ENCODE measurements at places on chromosomes 4 and X. TPM values are rescaled to one million over a fixed set of nuclear protein-coding genes. Genes with fewer than 3 reads are reported as not detected.

Gene C1QTNF7
- not detected for total RNA-seq

Gene ZMAT1
- 0.57 TPM for total RNA-seq

DNA sequence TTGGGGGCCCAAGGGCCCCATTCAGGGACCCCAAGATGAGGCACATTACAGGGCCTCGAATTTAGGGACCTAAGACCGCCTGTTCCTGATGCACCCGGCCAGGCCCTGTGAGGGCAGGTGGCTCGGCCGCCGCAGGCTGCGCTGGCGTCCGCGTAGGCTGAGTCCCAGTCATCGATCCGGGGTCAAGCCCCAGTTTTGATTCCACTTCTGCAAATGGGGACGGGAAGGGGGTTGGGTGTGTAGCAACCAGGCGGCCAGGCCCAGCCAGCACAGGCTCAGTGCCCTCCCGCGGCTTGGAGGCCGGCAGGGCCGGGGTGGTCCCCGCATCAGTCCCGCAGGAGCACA is 327 bp downstream of the PNPLA4 start:
- DNase-seq: no peak
- peak overlapping the region; percentile 89 for H3K4me3 ChIP-seq
- H3K36me3 ChIP-seq: peaks cover 4% of the 10 kb centered on the region
- H3K4me1 ChIP-seq: peaks cover 5% of the 10 kb centered on the region

Gene SFRP2
- not detected for total RNA-seq

Gene CRMP1
- not detected for total RNA-seq

GRCh38 chrX:11765449-11765848 is 7.4 kb downstream of the MSL3 start:
- H3K27ac ChIP-seq: peak overlapping the region; percentile 89
- peaks cover 45% of the 10 kb centered on the region for H3K4me1 ChIP-seq
- peaks cover 65% of the 10 kb centered on the region for H3K36me3 ChIP-seq
- no peaks in the 10 kb centered on the region for H3K27me3 ChIP-seq
- H3K4me3 ChIP-seq: peak overlapping the region; percentile 92

GRCh38 chr4:19472666-19473065 is 779.0 kb upstream of the SLIT2 start:
- H3K4me3 ChIP-seq: no peak overlapping the region
- H3K36me3 ChIP-seq: no peaks in the 10 kb centered on the region
- no peaks in the 10 kb centered on the region for H3K4me1 ChIP-seq
- no peak for DNase-seq
- H3K27ac ChIP-seq: no peak overlapping the region

- H3K27me3 ChIP-seq: peaks cover under 1% of the 10 kb centered on the region
- H3K4me3 ChIP-seq: no peak overlapping the region
- no peaks in the 10 kb centered on the region for H3K36me3 ChIP-seq
- H3K4me1 ChIP-seq: no peaks in the 10 kb centered on the region
Measured at GRCh38 chrX:12722314-12722713, 68.9 kb upstream of the PRPS2 start.

- H3K27me3 ChIP-seq: no peaks in the 10 kb centered on the region
- no peak for DNase-seq
- H3K36me3 ChIP-seq: no peaks in the 10 kb centered on the region
- no peaks in the 10 kb centered on the region for H3K4me1 ChIP-seq
- H3K27ac ChIP-seq: no peak overlapping the region
Measured at GRCh38 chrX:41067721-41068120, 17.5 kb upstream of the USP9X start.

DNA sequence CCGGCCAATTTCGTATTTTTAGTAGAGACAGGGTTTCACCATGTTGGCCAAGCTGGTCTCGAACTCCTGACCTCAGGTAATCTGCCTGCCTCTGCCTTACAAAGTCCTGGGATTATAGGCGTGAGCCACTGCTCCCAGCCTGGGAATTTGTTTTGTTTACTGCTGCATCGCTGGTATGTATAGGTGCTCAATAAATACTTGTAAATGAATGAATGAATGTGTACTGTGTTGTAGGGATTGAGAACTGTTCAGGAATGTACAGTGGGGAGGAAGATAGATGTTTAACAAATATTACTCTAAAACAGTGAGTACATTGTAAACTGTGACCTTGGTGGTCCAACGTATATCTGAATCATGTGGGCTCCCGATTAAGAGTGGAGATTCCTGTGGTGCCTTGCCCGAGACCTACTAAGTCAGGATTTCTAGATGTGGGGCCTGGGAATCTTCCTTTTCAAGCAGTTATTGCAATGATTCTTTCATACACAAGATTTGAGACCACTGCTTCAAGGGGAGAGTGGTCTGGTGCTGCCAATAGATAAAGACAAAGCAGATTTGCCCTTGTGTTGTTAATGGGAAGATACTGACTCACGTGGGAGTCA is 41.0 kb downstream of the WWC2 start:
- H3K4me3 ChIP-seq: no peak overlapping the region
- peaks cover 8% of the 10 kb centered on the region for H3K27me3 ChIP-seq
- no peaks in the 10 kb centered on the region for H3K4me1 ChIP-seq
- H3K36me3 ChIP-seq: no peaks in the 10 kb centered on the region
- no peak overlapping the region for H3K27ac ChIP-seq
- peak; percentile 13 for DNase-seq
